Naive B cell (primary cell): ENCODE measurements at places on chromosomes 2 and 18. TPM values are rescaled to one million over a fixed set of nuclear protein-coding genes. Genes with fewer than 3 reads are reported as not detected.

Gene AP1S3
- 9.9 TPM for polyA plus RNA-seq

DNA sequence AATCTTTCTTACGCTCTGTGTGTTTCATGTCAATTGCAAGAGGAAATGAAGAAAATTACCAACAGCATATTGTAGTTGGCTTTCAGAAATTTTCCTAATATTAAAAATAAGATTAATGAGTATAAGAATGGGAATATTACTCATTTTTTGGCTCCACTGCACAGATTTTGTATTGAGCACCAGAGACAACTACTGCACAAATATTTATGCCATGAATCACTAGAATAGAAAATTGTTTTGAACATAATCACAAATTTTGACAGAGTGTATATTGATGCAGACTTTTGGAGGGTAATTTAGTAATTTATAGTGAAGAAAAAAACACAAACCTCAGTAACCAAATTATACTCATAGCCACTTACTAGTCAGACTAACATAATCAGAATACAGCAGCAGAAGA lies 118.3 kb downstream of the DOK6 start:
- no peaks in the 10 kb centered on the region for H3K36me3 ChIP-seq
- H3K4me3 ChIP-seq, result no peak overlapping the region
- no peak overlapping the region for H3K27ac ChIP-seq
- H3K4me1 ChIP-seq, result no peaks in the 10 kb centered on the region

DNA sequence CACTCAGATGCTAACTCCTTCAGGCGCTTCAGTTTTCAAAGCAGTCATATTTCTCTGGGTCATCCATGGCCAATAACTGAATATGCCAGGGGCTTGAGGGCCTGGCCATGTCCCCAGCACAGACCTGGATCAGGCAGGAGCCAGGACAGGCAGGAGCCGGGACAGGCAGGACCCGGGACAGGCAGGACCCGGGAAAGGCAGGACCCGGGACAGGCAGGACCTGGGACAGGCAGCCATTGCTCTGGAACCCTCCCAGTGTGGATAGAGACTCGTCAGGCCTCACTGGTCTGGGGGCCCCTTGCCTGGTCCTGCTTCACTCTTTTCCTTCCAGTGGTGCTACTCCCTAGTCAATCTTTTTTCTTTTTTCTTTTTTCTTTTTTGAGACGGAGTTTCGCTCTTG lies 117.5 kb upstream of the TEX51 start:
- peaks cover 56% of the 10 kb centered on the region for H3K27me3 ChIP-seq
- peaks cover 11% of the 10 kb centered on the region for H3K4me1 ChIP-seq
- no peak overlapping the region for H3K4me3 ChIP-seq
- no peak for DNase-seq
- no peaks in the 10 kb centered on the region for H3K36me3 ChIP-seq

DNA sequence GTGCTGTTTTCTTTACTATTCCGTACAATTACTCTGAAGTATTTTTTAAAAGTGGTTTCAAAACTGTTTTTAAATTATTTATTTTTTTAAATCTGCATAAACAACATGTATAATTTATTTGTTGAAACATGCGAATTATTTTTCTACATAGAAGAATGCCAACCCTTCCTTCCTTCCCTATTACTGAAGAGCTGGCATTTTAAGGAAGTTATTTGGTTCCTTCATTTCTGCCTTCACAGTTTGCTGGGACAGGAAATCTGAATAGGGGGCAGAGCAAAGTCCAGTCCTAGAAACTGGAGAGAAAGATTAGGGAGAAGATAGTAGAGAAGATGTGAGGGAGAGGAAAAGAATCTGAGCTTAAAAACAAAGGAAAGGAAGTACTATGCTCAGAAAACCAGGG lies 146.7 kb upstream of the ACVR2A start:
- no peaks in the 10 kb centered on the region for H3K27me3 ChIP-seq
- H3K27ac ChIP-seq, result no peak overlapping the region
- DNase-seq, result no peak
- no peaks in the 10 kb centered on the region for H3K36me3 ChIP-seq
- no peak overlapping the region for H3K4me3 ChIP-seq

DNA sequence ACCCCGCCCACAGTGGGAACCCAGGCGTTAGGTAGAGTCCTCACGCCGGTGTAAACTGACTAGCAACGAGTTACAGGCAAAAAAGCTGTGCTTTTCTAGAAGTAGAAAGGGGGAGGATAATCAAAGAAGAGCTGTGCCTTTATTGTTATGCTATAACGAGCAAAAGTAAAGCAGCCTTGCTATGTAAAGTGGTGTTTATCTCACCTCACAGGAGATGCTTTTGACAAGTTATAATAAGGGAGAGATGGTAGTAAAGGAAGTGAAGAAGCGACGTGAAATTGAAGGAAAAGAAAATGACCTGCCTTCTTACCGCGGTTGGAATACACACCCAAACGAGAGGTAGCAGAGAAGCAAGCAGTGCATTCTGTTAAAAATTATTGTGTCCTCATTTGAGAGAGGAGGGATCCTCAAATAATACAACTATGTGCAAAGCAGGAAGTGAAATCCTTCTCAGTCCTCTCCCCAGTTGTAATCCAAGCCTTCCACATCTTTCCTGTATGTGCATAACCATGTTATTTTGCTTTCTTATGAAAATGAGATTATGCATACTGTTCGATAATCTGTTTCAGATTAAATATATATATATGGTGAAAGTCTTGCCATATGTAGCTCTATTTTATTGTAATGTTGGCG lies 962 bp downstream of the TANK start:
- peaks cover 17% of the 10 kb centered on the region for H3K36me3 ChIP-seq
- peaks cover 67% of the 10 kb centered on the region for H3K4me1 ChIP-seq
- DNase-seq, result peak; percentile 50

GRCh38 chr18:14933964-14934363 lies 186.0 kb downstream of the ANKRD30B start:
- no peak overlapping the region for H3K27ac ChIP-seq
- H3K27me3 ChIP-seq, result no peaks in the 10 kb centered on the region
- DNase-seq, result no peak
- H3K4me1 ChIP-seq, result no peaks in the 10 kb centered on the region
- H3K36me3 ChIP-seq, result no peaks in the 10 kb centered on the region

DNA sequence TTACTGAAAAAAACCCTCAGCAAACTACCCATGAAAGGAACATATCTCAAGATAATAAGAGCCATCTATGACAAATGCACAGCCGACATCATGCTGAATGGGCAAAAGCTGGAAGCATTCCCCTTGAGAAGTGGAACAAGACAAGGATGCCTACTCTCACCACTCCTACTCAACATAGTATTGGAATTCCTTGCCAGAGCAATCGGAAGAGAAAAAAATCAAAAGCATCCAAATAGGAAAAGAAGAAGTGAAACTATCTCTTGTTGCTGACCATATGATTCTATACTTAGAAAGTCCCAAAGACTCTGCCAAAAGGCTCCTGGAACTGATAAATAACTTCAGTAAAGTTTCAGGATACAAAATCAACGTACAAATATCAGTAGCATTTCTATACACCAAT lies 40.6 kb upstream of the MSTN start:
- peaks cover 4% of the 10 kb centered on the region for H3K36me3 ChIP-seq
- H3K27me3 ChIP-seq, result no peaks in the 10 kb centered on the region
- DNase-seq, result no peak
- H3K4me3 ChIP-seq, result no peak overlapping the region

DNA sequence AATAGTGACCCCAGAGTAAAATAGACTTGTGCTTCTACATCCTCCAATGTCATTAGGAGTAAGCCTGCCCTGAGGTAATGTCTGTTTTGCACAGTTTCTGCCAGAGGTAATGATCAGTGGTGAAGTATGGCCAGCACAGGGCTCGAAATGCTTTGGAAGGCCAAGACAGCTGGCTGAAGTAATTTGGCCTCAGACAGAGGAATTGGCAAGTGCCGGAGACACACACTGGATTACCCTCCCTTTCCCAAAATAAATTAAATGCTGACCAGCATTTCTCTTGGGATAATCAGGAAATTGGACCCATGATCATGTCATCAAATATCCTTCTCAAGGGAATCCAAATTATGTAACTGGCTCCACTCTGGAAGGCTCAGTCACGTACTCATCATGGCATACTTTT lies 379.0 kb upstream of the CHST9 start:
- H3K4me1 ChIP-seq, result no peaks in the 10 kb centered on the region
- DNase-seq, result no peak
- H3K27me3 ChIP-seq, result no peaks in the 10 kb centered on the region
- no peak overlapping the region for H3K4me3 ChIP-seq
- H3K36me3 ChIP-seq, result no peaks in the 10 kb centered on the region
